Articular chondrocyte of knee joint (primary cell): ENCODE measurements at places on chromosomes 3 and 15. TPM values are rescaled to one million over a fixed set of nuclear protein-coding genes. Genes with fewer than 3 reads are reported as not detected.

The RAB5A gene
- total RNA-seq = 73.4 and 74.4 TPM in 2 replicates

The RPL22L1 gene
- 190 and 306 TPM in 2 replicates for total RNA-seq

The TRPM1 gene
- not detected in 2 replicates for total RNA-seq

The PIERCE2 gene
- total RNA-seq = 3.8 and 4.6 TPM in 2 replicates

The SI gene
- total RNA-seq = not detected in 2 replicates

The CLDN1 gene
- 0.26 and 2.7 TPM in 2 replicates for total RNA-seq

The FBXO45 gene
- total RNA-seq = 10.6 and 11.2 TPM in 2 replicates

The FANCD2OS gene
- total RNA-seq = not detected in 2 replicates

The CADM2 gene
- total RNA-seq = 0.11 TPM in 1 of 2 replicates, not detected in the other

The ITIH3 gene
- 0.11 and 0.39 TPM in 2 replicates for total RNA-seq
